GM18507 (cell line): ENCODE measurements at places on chromosomes 12 and 14.

DNA sequence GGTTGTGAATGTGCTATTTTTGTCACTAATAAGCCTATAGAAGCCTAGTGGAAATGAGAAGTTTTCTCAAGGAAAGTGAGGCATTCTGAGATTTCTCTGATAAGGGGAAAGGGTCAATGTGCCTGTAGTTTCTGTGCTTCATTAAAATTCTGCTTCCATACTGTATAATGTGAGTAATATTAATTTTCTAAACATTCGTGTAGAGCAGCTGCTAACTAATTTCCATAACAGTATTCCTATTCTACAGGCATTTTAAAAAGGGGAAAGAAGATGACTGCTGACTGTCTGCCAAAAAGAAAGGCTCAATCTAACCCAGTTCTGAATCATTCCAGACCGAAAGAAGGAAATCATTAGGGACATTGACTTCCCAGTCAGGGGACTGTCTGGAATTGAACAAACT lies 293.3 kb upstream of the TMPO start:
- DNase-seq, result no peak

DNA sequence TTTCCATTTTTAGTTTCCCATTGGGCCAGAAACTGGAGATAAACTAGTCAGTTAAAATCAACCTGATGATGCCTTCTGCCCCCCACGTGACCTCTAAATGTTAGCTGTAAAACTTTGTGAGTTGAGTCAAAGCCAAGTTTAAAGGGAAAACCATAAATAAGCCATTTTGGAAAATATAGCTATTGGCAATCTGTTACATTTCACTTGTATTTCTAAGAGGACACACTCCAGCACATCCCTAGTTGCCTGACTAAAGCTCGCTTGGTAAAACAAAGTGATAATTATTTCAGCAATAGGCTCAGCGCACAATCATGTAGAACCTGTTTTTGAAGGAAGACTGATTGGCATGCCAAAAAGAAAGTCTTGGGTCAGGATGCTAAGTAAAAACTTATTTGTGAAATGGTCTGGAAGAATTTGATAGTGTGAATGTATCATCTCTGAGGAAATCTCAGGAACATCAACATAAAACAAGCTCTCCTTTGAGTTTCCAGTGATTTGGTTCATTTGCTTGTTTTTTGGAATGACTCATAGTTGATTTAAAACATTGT lies 49.2 kb upstream of the AEBP2 start:
- no peak for DNase-seq

- DNase-seq, result no peak
Measured at GRCh38 chr12:125503128-125503527, 437.9 kb downstream of the AACS start.

GRCh38 chr14:70801836-70802235 lies 7.5 kb downstream of the MAP3K9 start:
- no peak for DNase-seq

- DNase-seq, result no peak
Measured at GRCh38 chr12:6966351-6966750, 4.1 kb downstream of the PHB2 start.

GRCh38 chr12:85280165-85280983 lies at the start of gene ALX1:
ALX1 (plus strand) TSS chr12:85280220; CDS start chr12:85280262, 42 bp downstream.
- DNase-seq, result no peak

GRCh38 chr12:114319422-114319821 lies 86.5 kb downstream of the TBX5 start:
- no peak for DNase-seq

- DNase-seq, result no peak
Measured at GRCh38 chr12:120936197-120936596, 32.0 kb upstream of the SPPL3 start.

DNA sequence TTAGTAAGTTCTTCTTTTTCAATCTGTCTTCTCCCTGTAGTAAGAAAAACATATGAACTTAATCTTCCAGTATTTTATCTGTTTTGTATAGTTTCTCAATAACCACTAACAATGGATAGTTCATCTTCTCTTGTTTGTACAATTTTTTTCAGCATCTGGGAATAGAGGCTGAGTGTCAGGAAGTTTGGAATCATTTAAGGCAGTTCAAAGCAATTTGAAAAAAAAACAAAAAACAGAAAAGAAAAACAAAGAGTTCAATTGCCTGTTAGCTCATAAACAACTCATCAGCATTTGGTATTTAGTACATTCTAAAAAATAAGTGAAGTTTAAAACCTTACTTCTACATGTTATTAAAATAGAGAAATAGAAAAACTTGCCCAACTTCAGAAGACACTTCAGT lies 116.8 kb downstream of the PLCZ1 start:
- no peak for DNase-seq

DNA sequence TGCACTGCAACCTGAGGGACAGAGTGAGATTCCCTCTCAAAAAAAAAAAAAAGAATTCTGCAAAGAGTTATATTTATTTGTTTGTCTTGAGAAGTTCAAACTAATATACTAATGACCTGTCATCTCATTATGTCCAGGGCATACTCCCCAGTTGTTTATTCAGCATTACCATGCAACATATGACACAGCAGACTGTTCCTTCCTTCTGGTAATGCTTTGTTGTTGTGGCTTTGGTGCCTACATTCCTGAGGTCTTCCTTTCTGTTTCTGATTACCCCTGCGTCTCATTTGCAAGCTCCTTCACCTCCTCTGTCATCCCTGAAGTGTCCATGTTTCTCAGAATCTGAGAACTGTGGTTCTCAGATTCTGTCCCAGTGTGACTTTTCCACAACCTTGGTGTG lies 55.3 kb downstream of the DERA start:
- no peak for DNase-seq

DNA sequence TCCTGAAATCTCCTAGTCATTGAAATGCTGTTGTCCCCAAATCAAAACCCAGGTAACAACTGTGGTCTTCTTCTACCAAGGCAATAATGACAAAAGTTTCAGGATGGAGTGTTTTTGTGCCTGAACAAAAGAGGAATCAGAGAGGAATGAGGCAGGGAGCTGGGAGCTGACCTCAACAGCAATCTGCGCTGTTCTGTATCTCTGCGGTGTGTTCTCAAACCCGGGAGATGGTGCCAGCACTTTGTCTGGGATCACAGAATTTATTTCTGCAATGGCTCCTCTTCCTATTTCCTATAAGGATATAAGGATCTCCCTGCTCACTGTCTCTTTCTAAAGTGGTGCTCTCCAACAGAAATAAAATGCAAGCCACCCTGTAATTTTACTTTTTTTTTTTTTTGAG lies 449 bp upstream of the GLT8D2 start:
- no peak for DNase-seq

DNA sequence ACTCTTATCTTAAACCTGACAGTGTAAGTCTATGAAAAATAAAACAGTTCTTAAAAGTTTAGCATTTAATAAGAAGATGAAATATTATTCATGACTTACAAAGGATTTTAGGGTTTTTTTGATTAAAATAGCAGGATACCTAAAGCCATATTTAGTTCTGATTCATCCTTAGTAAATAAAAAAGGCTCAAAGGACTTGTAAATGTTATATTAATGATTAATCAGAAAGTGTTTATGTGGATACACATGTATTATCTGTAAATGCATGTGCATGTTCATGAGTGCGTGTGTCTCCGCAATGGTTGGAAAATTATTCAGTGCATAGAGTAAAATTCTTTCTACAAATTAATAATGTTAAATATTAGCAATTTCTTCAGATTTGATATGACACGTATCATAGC lies 4.4 kb downstream of the KLRF1 start:
- no peak for DNase-seq

DNA sequence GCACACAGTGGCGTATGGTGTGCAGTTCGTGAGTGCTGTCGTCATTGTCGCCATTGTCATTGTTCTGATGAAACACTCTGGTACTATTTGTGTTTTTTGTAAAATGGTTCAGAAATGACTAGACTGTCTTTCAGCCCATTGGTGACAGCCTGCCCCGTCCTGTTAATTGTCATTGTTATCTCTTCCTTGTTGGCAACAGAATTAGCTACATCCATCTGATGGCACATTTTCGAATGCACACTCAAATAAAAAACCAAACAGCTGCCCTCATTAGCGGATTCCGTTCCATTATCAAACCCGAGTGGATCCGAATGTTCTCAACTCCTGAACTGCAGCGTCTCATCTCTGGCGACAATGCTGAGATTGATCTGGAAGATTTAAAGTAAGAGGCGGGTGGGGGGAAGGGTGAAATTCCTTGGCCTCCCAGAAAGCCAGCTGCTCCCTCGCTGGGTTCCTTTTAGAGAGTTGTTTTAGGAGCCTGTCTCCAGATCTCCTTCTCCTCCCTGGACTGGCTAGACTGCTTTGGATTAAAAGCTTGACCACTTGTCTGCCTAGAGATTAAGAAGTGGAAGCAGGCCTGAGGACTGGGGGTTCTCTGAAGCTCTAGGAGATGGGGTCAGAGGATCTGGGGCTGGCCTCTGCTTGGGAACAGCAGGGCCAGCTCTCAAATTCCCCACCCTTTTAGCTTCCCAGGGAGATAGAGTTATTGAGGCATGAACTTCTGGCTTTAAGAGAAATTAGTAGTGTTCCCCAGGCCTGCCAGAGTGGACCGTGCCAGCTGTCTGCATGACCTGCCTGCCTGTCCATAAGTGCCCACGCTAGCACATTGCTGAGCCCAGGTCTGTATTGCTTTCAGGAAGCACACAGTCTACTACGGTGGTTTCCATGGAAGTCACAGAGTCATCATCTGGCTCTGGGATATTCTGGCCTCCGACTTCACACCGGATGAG lies 43.3 kb downstream of the MMAB start:
- DNase-seq, result no peak

DNA sequence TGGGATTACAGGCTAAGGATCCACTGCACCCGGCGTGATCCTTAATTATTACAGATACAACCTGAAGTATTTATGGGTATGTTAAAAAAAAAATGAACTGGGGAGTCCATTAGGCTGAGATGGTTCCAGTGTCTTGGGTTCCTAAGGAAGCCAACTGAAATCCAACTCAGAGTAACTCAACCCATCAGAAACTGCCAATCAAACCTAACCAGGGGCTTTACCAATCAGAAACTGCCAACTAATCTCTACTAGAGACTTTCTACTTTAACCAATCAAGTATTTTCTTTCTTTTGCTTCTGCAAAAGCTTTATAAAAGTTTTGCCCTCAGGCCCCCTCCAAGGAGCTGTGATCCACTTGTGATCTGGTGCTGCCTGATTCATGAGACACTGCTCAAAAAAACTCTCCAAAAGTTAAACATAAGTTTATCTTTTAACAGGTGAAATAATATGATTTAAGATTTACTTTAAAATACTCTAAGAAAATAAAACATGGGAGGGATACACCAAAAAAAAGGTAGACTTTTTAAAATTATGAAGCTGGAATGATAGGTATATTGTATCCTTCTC lies 88.0 kb downstream of the ACADS start:
- no peak for DNase-seq

DNA sequence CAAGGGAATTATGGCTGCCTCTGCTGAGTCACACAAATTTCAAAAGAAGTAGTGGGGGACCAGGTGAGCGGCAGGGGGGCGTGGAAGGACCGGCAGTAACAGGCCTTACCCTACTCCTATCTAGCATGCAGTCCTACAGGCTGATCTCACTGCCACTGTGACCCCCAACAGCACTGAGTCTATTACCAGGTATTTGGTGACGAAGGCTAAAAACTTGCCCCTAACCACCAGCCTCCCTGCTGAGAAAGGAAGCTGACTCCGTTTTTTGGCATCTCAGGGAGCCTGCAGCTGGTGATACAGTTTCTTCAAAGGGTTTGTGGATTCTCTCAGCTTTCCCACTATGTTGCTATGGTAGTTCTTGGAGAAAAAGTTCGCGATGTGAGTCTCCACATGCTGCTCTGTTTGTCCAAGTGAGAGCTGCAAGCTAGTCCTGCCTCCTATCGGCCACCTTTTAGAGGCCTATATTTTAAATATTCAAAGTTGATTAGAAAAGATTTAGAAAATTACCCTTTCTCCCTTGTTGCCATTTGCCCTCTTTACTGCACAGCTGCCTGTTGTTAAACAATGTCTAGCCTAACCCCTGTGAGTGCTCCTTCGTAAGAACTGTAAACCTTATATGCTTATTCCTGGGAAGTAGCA lies 57.1 kb upstream of the SLCO1B1 start:
- no peak for DNase-seq

- no peak for DNase-seq
Measured at GRCh38 chr14:100711493-100711892, 15.2 kb upstream of the DLK1 start.

GRCh38 chr12:15778126-15778525 lies 11.1 kb downstream of the EPS8 start:
- DNase-seq, result no peak
